ENCODE measurements at places on chromosomes 2 and 18. TPM values are rescaled to one million over a fixed set of nuclear protein-coding genes. Genes with fewer than 3 reads are reported as not detected.

DNA sequence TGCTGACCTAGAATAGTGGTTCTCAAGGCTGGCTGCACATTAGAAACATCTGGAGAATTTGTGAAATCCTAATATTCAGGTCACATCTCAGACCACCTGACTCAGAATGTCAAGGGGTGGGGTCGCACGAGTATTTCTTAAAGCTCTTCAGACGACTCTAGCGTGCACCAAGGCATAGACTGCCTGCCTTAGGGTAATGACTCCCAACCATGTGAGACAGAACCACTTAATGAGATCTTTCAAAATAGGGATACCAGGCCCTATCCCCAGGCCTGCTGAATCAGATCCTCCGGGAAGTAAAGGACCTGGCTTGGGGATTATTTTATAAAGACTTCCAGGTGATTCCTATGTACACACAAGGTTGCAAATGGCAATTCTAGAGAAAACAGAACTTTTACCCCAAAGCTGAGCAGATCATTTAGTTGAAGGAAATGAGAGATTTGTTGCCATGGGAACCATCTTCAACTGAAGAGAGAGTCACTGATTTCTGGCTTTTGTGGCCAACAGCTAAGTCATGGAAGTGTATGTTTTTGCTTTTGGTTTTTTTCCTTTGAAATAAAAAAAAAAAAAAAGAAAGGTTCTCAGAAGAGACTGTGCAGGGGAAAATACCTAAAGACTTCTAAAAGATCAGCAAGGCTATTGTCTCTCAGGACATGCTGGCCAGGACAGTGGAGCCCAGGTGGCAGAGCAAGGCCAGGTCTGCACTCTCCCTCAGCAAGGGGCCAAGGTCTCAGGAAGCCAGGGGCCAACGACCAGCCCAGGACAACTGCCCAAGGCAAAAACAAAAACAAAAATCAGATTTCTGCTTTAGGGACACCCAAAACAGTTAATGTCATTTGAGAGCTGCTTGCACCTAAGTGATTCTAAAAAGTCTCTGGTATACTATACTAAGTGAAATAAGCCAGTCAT is 15.3 kb upstream of the LOXHD1 start:
- peak; percentile 59 for DNase-seq

Gene BOK
- total RNA-seq = 1.3 TPM

Gene REEP1
- total RNA-seq = 0.38 TPM

DNA sequence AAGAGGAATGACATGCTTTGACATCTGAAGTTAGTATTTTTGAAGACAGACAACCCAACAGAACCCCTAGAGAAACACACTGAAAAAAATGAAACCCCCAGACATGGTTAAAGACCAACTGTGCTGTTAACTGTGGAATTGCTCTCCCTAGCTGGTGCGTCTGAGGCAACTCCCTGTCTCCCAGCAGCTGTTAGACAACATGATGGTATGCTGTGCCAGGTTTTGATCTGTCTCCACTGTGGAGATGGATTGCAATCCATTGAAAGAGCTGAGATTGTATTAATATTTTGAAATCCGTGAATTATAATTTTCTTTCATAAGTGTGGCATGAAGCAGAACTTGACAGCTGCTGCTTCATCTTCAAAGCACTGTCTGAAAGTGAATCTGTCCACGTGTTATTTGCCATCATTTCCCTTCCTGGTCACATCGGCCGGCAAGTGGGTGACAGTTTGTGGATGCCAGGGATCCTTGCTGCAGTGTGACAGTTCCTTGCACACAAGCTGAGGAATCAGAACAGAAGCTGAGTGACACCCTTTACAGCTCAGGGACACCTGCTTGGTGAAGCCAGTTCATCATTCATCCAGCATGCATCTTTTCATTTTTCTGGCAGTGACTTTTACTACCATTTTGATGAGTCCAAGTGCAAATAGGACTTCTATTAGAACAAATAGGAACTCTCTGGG is 58.2 kb upstream of the ACSL3 start:
- DNase-seq = no peak

DNA sequence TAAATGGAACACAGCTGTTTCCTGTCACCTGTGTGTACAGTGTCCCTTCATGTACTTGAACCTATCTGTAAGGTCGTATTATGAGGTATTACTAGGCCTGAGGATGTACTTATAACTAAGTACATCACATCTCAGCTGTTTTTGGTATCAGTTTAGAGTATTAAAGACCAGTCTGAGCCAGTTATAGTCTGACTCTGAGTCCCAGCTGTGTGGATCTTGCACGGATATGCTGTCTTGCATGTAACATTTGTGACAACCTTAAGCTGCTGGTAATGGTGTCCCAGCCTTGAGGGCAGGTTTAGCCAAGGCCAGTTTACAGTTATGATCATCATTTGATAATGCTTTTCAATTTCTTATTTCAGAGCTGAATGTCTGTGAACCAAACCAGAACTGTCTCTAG is 496.3 kb downstream of the SLC4A3 start:
- DNase-seq = no peak

DNA sequence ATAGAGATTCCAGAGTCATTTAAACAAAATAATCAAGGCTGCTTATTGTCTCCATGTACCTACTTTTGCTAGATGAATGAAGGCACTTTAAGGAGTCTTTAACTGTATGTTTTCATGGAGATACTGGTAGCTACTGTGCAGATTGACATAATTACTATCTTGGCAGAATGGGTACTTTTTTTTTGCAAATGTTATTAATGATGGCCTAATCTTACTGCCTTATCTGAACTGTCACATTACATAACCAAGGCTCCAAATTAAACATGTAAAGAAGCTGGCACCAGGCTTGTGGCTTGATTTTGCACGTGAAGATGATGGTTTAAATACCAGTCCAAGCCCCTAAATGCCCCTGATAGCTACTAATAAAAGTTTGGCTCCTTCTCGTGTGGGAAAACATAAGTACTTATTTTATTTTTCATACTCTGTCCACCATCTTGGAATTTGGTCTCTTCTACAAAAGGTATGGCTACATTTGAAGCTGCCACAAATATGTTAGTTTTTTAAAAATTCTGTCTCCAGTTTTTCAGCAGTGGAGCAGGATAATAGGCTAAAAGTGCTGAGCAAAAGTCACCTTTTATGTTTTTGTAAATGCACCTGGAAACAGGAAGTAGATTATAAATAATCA is 4.1 kb downstream of the TRIB2 start:
- no peak for DNase-seq

Gene ABCA12
- not detected for total RNA-seq

Gene CLEC4F
- total RNA-seq = 0.19 TPM

Gene TMEM200C
- not detected for total RNA-seq

Gene ALPP
- total RNA-seq = 0.24 TPM

DNA sequence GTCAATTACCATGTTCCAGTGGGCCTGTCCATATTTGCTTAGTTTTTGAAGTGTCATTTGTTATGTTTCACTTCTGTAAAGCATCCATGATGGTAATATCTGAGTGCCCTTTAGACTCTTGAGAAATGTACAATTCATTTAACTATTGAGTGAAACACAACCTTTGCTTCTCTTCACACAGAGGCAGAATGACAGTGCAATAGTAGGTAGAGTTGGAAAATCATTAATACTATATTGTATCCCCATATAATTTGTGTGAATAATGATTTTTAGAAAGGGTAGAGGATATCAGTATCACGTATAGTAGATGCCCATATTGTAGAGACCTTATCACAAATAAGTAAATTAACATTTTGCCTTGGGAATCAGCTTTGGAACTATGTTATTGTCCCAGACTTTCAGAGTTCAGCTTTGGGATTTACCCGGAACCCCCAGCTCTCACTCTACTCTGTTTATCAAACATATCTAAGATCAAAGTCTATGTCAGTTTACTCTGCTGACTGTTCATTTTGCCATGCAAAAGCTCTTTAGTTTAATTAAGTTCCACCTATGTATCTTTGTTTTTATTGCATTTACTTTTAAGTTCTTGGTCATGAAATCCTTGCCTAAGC is 172.7 kb upstream of the NOL4 start:
- DNase-seq = no peak
